ENCODE measurements at places on chromosomes 4 and X. TPM values are rescaled to one million over a fixed set of nuclear protein-coding genes. Genes with fewer than 3 reads are reported as not detected.

Gene GIMD1
- not detected for total RNA-seq

Gene RTL9
- total RNA-seq, result 0.51 TPM

Gene GPRASP3
- total RNA-seq, result 0.82 TPM

Gene UGT2B11
- total RNA-seq, result not detected

Gene ZMAT1
- not detected for total RNA-seq

Gene CXXC4
- total RNA-seq, result not detected

Gene SSX7
- not detected for total RNA-seq

Gene TEX13C
- not detected for total RNA-seq

Gene ZNF185
- total RNA-seq, result 4.6 TPM

Gene ZAR1
- not detected for total RNA-seq

Gene POU4F2
- total RNA-seq, result not detected

Gene SPANXC
- not detected for total RNA-seq

Gene CPEB2
- 7.6 TPM for total RNA-seq

Gene TMEM271
- not detected for total RNA-seq

Gene LANCL3
- total RNA-seq, result not detected

Gene CCDC149
- total RNA-seq, result 3.5 TPM

Gene USP17L20
- total RNA-seq, result not detected

Gene ABCB7
- 33.6 TPM for total RNA-seq

Gene GPM6B
- 28.8 TPM for total RNA-seq

Gene LNX1
- 3.9 TPM for total RNA-seq

Measured in pericardium fibroblast (primary cell).